ENCODE measurements at places on chromosomes 7 and 10. TPM values are rescaled to one million over a fixed set of nuclear protein-coding genes. Genes with fewer than 3 reads are reported as not detected.

DNA sequence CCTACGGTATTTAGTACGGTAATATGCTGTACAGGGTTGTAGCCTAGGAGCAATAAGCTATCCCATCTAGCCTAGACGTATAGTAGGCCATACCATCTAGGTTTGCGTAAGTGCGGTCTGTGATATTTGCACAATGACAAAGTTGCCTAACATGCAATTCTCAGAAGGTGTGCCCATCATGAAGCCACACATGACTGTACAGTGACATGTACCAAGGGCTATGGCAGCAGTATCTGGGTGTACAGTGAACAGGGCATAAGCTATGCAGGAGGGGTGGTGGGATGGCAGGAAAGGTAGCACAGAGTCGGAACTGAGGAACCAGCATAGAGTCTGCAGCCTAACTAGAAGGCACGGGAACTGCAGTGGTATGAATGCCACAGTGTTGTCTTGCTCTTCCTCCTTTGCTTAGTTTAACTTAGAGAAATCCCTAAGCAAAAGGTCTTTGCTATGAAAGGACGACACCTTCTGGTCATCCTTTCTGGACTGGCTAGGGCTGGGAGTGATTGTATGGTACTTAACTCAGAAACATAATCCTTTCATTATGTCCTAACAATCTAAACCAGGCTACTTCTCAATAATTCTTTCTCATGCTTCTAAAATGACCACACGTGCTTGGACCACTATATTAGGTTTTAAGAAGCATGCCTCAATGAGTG lies 93.5 kb downstream of the DYNC1I1 start:
- DNase-seq: no peak

DNA sequence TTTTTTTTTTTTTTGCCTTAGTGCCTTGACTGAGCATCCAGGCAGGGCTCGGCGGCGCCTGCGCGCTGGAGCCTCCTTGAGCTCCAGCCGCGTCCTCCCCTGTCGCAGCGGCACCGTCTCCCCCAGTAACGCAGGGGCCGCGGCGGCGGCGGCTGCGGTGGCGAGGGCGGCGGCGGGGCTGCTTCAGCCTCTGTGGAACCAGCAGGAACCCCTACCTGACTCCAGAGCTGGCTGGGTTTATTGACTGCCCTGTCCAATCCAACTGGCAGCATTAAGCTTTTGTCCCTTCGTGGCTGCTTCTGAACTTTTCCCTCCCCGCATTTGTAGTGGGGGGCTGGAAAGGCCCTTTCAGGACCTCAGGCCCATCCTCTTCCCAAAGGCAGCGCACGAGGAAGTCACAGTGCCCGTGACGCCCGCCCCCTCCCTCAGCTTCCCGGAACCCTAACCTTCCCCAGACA lies at the start of gene GPR85:
Gene GPR85 (minus strand): TSS at position 397 of the 458 bp plus-strand sequence. CDS start 2,106 bp downstream, outside the sequence.
- no peak for DNase-seq

DNA sequence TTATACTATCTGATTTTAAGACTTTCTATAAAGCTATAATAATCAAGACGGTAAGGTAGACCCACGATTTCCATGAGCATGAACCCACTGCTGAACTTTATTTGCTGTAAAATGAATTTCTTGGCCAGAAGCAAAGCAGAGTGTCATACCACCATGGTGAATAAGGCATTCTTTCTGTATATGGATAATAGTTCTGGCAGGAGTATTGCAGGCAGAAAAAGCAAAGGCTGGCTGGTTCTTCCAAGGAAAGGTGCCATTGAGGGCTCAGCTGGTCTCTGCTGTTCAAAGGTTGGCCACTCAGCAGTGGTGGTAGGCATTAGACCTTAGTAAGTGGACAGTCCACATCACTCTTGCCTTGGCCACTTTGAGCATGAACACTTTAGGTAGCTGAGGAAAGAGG lies 104.1 kb upstream of the KCNMA1 start:
- no peak for DNase-seq

DNA sequence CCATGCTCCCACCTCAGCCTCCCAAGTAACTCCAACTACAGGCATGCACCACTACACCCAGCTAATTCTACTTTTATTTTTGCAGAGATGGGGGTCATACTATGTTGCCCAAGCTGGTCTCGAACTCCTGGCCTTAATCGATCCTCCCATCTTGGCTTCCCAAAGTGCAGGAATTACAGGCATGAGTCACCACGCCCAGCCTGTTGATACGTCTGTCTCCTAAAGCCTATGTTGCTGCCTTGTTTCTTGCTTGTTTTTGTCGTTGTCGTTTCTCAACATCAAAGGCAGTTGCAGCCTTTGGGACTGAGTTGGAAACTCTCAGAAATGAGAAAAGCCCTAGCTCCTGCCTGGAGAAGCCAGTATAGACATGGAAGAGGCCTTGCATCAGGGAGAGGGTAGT lies 49.9 kb downstream of the SORBS1 start:
- no peak for DNase-seq

- no peak for DNase-seq
Measured at GRCh38 chr7:24214670-24215069, 69.3 kb upstream of the NPY start.

Gene TAS2R41
- polyA plus RNA-seq: not detected

Gene NUTM2D
- polyA plus RNA-seq: not detected

Measured in immature natural killer cell (primary cell).